ENCODE measurements at places on chromosomes 3 and 15.
A peak's percentile ranks its signal among the peaks of the same experiment; 100 is the strongest.

DNA sequence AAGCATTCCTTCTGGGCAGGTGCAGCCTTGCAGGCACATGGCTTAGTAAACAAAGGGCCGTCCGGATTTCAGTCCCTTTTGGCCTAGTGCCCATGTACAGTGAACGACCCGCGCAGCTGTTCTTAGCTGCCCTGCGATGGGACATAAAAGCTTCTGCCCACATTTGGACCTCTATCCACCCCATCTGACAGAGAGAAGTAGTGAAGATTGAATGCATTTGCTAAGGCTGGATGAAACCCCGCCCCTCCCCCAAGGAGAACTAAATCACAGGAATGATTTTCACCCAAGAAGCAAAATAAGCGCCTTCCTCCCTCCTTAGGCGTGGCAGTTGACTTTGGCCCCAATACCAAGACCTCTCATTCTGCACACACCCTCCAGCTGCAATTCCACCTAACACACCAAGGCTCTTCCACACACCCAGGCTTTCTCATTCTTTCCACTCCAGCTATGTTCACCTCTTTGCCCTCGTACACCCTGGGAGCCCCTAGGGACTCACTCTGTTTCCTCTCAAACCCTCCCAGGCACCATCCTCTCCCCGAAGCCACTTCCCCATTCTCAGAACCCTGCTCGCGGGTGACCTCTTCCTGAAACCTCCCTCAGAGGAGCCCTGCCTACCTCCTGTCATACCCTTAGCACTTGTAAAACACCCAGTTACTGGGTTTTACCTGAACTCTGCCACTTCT, 14.1 kb upstream of the HRH1 start:
- no peak for DNase-seq

GRCh38 chr3:50419595-50420370, 60.5 kb upstream of the TMEM115 start:
- no peak for DNase-seq

GRCh38 chr3:119647171-119647570, 13.2 kb downstream of the POPDC2 start:
- no peak for DNase-seq

DNA sequence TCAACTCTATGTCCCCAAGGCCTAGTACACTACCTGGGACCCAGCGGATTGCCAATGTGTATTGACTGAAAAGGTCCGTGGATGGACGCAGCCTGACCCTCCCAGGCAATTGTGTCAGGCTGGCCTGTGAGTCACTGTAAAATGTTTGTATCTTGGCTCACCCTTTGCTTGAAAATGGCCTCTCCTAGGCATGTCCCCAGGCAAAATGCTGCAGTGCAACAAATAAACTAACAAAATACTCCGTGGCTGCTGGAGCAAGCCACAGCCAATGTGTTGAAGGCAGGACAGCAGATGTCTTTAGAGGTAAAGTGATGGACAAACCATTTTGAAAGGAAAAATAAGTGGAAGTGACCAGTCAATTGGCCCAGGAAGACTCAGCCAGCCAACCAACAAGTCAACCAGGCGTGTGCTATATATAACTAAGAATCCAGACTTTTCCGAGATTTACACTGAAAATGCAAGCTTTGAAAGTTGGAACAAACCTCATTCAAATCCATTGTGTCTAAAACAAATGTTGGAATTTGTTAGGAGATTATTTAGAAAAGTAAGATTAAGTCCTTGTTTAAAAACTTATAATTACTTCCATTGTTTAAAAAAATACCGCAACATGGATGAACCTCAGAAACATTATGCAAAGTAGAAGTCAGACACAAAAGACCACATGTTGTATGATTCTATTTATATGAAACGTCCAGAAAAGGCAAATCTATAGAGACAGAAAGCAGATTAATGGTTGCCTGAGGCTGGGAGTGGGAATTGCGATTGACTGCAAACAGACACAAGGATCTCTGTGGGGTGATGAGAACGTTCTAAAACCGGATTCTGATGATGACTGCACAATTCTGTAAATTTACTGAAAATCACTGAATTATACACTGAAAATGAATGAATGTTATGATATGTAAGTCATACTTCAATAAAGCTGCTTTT, 191.2 kb downstream of the TLE3 start:
- no peak for DNase-seq

- no peak for DNase-seq
Observed at GRCh38 chr15:33735637-33736247, 232.6 kb upstream of the CHRM5 start.

DNA sequence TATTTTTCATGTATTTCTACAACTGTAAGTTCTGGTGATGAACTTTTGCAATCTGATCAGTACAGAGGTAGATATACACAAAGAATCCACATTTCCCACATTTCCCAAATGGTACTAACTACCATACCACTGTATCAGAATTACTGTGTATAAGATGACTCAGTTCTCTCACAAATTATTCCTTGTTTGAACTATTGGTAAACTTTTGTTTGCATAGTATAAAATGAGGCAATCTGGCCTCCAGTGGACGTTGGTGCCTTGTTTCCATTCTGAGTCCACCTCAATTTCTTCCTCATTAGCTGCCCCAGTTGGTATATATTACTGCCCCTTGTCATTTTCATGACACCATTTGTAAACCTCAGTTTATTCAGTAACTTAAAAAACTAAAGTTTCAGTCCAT, 38.5 kb downstream of the SPTSSB start:
- no peak for DNase-seq

DNA sequence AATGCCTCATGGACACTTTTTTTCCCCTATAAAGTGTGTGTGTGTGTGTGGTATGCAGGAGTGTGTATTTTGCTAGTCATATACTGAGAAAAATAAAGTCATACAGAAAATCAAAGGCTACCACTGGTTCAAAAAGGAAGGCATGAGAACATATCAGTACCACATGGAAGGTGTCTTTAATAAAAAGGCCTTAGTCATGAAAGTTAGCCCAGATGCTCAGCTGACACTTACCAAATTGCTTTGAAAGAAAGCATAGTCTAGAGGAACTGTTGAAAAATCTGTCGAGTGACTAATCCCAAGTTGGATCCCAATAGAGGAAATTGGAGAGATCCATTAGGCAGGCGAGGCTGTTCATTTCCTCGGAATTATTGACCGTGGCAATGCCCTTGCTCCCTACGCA, 432.9 kb upstream of the CFAP20DC start:
- DNase-seq: no peak

DNA sequence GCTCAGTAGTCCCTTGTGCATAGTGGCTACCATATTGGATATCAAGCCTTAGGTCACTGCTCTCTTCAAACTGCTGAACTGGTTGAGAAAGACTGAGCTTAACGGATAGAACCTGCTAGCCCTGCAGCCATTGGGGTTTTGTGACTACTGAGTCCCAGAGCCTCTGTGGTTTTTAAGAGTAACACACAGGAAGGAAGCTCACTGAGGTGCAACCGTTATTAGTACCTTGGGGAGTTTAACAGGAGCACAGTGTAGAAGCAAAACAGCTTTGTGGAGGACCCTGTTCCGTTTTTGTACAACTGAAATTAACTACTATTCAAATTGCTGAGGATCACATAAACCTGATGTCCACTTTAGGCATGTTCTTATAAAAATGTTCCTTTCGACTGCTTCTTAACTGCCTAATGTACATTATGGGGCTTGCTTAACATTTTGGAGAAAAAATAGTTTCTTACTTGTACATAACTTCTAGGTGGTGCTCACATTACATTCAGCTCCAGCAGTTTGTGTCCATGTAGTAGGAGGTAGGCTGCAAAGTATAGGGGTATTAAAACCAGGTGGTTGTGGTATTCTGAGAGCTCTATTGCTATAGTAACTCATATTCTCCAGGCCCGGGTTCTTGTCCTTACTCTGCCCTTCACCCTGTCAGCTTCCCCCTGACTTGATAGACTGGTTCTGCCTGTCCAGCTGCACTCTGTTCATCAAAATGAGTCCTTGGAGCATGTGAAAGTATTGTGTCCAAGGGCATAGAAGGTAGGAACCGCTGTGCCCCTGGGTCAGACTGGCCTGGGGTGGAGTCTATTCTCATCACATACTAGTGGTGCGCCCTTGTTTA, 17.3 kb downstream of the PXK start:
- DNase-seq: peak; percentile 35

DNA sequence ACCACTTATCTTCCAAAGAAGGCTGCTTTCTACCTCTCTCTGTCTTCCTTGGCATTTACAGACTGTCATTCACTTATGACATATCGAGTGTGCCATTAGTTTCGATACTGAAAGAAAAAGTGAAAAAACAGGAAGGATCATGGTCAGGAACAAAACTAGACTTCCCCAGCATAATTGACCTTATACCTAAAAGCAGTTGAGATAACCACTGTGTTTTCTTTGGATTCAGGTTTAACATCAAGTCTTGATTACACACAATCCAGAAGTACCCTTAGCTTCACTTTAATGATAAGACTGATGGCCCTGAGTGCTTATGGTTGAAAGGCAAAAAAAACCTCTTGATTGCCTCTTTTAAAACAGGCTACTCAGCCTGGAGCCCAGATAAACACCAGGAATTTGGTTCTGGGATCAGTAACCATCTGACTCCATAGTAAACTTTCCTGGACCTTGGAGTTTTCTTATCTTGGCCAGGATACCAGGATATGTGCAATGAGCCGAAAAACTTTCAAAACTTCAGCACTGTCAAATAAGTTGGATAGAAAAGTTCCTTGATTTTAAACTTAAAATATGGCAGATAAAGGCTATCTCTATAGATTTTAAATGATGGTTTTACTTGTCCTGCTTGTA, 5.0 kb upstream of the UACA start:
- no peak for DNase-seq

GRCh38 chr3:149581248-149581647, 76.6 kb downstream of the WWTR1 start:
- no peak for DNase-seq

DNA sequence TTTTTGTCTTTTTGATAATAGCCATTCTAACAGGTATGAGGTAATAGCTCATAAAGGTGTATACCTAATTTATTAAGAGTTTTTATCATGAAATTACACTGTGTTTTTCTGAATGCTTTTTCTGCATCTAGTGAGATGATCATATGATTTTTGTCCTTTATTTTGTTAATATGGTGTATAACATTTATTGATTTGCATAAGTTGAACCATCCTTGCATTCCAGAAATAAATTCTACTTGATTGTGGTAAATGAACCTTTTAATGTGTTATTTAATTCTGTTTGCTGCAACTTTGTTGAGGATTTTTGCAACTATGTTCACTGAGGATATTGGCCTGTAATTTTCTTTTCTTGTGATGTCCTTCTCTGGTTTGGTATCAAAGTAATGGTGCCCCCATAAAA, 28.0 kb upstream of the PCSK6 start:
- DNase-seq: no peak

- DNase-seq: no peak
Observed at GRCh38 chr3:184196536-184196935, 10.5 kb downstream of the ABCF3 start.

- no peak for DNase-seq
Observed at GRCh38 chr3:125960456-125961288, 8.3 kb upstream of the ROPN1B start.
